SK-N-SH (cell line): ENCODE measurements at places on chromosomes 7 and 10. TPM values are rescaled to one million over a fixed set of nuclear protein-coding genes. Genes with fewer than 3 reads are reported as not detected.

- no peak for DNase-seq
Observed at GRCh38 chr10:73762915-73763314, 18.7 kb downstream of the SEC24C start.

DNA sequence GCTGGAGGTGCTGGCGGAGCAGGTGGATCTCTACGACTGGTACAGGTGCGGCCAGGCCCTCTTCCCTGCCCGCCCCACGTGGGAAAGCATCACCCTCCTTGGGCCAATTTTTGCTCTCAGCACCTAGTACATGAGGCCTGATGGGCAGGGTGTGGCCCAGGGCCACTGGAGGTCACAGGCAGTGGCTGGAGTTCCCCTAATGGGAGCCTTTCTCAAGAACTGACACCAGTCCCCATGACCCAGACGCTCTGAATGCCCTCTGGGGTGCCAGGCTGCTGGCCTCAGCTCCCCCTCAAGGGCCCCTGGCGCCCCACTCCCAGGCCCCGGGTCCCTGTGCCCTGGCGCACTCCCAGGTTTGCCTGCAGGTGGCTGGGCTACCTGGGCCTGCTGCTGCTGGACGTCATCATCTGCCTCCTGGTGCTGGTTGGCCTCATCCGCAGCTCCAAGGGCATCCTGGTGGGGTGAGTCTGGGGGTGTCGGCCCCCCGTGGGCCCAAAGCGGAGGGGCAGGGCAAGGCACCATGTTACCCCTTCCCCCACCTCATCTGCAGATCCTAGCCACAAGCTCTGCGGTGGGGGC is 15.9 kb downstream of the TTYH3 start:
- no peak for DNase-seq

DNA sequence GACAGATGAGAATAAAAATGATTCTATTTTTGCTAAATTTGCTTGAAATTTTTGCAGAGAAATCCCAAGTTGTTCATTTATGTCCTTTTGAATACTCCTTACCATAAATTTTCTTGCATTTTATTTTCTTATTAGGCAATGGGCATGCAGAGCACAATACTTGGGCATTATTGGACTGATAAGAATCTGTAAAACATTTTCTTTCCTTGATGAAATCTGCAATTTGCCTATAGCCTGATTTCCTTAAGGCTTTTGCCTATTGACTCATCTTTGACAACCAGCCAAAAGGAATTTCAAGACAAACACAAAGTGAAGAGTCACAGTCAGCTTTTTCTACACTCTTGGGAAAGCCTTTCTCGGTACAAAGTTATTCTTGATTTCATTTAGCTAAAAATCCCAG is 30.5 kb upstream of the GNAT3 start:
- no peak for DNase-seq

- DNase-seq, result no peak
Observed at GRCh38 chr10:71459513-71459912, 62.8 kb downstream of the CDH23 start.

- DNase-seq, result no peak
Observed at GRCh38 chr10:371515-371914, 236.3 kb downstream of the ZMYND11 start.

GRCh38 chr7:44131173-44132029 is 8.1 kb upstream of the POLD2 start:
- DNase-seq, result peak; percentile 36

- DNase-seq, result no peak
Observed at GRCh38 chr7:140982508-140982907, 32.2 kb downstream of the MRPS33 start.

GRCh38 chr10:3926258-3926657 is 141.2 kb upstream of the KLF6 start:
- no peak for DNase-seq

GRCh38 chr10:124798364-124798763 is 3.3 kb upstream of the ABRAXAS2 start:
- DNase-seq, result no peak

Gene LGI1
- polyA plus RNA-seq, result 0.03 TPM in 1 of 2 replicates, not detected in the other

Gene RNF32
- polyA plus RNA-seq, result 2.2 and 2.3 TPM in 2 replicates

Gene ENKUR
- polyA plus RNA-seq, result 0.06 and 0.13 TPM in 2 replicates

Gene MYH16
- 0.19 and 0.41 TPM in 2 replicates for polyA plus RNA-seq

Gene ACADSB
- polyA plus RNA-seq, result 5.9 and 9.6 TPM in 2 replicates
